ENCODE measurements at places on chromosomes 5 and 9.

DNA sequence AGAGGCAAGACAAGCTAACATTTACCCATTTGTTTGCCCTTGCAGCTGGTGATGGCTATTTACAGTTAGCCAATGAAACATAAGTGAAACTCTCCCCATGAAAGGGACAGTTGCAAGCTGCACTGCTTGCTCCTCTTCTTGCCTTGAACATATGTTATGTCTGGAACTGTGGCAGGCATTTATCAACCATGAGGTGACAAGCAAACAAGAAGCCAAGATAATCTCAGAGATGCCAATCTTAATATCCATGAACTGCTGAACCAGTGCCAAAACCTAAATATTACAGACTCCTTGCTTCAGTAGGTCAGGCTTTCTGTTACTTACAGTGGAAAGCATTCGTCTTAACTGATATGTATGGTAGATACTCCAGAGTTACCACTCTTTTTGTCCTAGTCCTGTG is 133.4 kb downstream of the ACTBL2 start:
- no peak for DNase-seq

GRCh38 chr9:91164724-91165520 is 196.8 kb downstream of the AUH start:
- DNase-seq = peak; percentile 78

DNA sequence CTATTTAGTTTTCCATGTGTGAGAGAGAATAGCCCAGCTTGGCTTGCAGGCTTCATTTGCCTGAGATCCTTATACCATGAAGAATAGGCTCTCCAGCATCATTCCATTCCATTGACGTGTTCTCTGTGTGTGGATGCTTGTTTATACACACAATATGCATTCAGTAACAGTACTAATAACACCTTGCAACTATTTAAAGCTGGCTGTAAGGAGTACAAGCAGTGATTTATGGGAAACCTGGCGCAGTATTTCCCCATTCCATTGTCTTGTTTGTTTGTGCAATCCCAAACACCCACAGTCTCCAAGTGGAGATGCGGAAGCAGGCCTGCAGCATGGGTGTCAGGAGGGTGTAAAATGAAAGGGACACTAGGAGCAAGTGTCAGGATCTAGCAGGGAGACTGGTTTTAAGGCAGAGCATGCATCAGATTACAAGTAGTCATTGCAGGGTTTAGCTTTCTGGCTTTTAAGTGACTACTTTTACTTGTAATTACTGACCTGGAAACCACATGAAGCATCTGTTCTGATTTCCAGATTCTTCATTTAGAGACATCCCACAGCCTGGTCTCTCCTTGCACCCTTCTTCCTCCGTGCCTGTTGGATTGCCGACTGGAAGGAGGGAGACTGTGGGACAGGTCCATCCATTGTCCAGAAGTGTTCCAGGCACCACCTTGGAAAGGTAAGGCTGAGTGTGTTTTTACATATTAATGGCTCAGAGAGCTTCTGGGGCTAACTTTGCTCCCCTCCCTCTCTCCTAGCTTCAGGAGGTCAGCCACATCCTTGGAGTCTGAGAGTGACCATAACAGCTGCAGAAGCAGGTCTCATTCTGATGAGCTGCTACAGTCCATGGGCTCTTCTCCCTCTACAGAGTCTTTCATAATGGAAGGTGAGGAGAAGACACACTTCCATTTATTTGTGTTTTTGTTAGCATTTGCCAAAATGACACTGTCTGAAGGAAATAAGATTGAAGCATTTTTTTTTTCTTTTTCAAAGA is 241.6 kb downstream of the ARHGEF28 start:
- DNase-seq = no peak

DNA sequence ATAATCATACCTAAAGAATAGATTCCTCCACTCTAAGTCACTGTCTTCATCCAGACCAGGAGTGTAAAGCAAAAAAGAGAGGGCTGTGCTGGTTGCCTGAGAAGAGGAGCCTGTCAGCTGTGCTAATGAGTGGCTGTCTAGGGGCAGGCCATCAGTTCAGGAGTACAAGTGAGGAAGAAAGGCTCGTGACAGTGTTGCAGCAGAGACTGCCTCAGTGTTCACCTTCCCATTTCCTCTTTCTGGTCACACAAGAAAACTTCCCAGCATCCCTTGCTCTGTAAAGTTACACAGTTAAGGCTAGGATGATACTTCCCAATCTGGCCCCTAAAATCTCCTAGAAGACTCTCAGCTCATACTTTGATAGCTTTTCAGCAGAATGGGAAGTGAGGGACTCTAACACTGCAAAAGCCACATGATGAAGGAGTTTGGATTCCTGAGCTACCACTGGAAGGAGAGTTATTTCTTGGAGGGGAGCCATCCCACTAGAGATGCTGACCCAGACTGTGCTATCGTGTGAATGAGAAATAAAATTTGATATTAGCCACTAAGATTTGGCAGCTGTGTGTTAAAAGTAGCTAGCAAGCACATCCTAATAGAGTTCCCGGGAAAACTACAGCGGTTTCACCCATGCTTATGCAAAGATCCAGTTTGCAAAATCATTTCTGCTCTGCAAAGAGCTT is 67.1 kb downstream of the ADAMTS12 start:
- no peak for DNase-seq

DNA sequence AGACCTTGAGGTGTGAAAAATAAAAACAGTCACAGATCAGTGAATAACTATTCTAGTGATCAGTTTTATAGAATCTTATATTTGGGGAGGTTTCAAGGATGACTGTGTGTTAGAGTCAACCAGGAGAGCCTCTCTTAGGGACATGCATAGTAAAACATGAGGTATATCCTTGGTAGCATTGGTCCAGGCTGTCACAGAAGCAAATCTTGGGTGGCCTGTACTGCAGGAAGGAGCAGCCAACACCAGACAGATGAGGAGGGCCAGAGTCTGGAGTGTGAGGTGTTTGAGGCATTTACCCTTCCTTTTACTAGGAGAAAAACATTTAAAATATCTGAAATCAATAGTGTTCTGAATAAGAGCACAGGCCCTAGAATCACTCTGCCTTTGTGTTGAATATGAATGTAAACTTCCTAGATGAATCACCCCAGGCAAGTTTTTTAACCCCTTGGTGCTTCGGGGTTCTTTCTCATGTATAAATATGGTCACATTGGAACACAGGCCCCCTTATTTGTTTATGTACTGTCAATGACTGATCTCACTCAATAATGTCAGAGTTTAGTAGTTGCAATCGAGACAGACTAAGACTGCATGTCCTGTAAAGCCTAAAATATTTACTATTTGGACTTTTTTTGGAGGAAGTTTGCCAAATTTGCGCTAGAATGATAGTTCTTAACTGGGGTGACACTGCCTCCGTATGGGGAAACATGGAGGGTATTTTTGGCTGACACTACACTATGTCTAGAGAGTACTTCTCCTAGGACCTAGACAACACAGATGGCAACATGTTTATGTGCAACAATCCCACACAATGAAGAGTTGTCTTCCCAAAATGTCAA is 416.5 kb upstream of the POU5F2 start:
- DNase-seq = no peak

DNA sequence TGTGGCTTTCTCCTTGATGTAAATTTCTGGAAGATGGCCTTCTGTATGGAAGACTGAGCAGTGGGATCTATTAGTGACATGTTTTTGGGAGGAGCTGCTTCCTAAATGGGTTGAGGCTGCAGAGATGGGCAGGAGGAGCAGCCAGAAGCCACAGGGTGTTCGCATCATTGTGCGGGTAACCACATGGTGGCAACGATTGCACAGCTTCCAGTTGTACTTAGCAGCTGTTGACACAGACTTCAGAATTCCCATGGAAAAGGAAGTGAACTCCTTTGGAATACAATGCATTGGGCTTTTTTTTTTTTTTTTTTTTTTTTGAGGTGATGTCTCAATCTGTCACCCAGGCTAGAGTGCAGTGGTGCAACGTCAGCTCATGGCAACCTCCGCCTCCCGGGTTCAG is 297.3 kb downstream of the NR3C1 start:
- DNase-seq = no peak

DNA sequence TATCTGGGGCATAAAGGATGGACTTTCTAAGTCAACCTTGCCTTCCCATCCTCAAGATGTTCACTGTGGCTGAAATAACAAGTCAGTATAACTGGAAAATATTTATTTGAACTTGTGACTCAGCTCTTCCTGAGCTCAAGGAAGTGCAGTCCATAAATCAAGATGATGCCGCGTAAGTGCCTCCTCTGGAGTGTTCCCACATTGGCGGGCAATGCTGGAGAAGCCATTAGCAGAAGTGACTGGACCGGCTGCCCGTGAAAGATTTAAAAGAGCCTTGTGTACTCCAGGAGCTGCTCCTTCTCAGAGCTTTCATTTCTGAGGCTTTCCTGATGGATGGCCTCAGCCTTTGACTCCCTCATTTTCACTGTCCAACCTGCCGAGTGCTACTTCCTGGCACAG is 17.4 kb downstream of the TMOD1 start:
- no peak for DNase-seq
